ENCODE measurements at places on chromosomes 4 and X.

DNA sequence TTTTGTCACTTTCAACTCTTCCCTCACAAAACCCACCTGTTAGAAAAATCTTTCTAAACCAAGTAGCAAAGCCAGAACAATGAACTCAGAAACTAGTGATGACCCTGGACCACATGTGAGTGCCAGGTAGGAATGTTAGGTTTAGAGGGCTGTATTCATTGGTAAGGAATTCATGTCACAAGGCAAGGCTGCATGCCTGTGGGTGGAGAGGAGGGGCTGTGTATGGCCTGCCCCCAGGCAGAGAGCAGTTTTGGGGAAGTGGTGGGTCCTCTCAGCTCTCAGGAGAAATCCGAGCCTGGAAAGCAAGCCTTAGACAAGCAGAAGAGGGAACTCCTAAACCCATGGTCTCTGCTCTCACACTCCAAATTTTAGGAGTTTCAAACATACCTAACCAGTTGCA is 2.4 kb downstream of the RNF175 start:
- peak; percentile 80 for DNase-seq

GRCh38 chr4:77899607-77900006 is 37.0 kb downstream of the MRPL1 start:
- no peak for DNase-seq

DNA sequence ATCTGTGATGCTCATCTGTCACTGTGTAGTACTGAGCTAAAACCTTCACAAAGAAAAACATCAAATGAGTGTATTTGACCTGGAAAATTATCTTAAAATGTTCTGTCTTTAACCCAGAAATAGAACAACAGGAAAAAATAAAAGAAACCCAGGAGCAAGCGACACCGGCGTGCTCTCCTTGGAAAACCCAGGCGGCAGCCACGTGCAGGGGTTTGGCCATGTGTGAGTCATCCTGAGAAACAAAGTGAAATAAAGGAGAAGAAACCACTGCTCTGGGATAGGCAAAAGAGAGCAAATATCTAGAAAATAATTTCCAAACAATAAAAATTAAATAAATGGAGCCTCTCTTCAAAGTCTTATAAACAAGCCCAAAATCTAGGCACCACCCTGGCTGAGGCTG is 20.0 kb upstream of the TMEM128 start:
- DNase-seq = peak; percentile 65

- DNase-seq = no peak
Observed at GRCh38 chr4:40190019-40190418, 6.8 kb upstream of the RHOH start.

- DNase-seq = no peak
Observed at GRCh38 chr4:184115399-184115798, 102.3 kb downstream of the ENPP6 start.

GRCh38 chr4:28062562-28062961 is 1201.9 kb downstream of the STIM2 start:
- no peak for DNase-seq

DNA sequence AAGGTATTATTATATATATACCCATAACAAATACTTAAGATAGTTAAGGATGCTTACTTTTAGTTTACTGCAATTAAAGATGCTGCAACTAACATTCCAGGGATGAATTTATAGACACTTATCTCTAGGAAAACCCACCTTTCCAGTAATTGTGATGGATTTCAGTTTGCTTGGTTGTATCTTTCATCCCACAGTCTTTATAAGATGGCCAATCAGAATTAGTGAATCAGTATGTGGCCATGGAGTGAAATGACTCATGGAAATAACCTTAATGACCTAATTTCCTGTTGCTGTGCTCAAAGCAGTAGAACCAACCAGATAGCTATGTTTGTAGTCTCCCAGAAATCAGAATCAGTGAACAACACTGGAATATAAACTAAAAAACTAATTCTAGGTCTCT is 26.4 kb downstream of the MOSPD2 start:
- peak; percentile 39 for DNase-seq

GRCh38 chr4:2787230-2788100 is 5.4 kb upstream of the SH3BP2 start:
- DNase-seq = no peak

GRCh38 chrX:151738751-151739150 is 4.2 kb downstream of the CNGA2 start:
- DNase-seq = no peak

DNA sequence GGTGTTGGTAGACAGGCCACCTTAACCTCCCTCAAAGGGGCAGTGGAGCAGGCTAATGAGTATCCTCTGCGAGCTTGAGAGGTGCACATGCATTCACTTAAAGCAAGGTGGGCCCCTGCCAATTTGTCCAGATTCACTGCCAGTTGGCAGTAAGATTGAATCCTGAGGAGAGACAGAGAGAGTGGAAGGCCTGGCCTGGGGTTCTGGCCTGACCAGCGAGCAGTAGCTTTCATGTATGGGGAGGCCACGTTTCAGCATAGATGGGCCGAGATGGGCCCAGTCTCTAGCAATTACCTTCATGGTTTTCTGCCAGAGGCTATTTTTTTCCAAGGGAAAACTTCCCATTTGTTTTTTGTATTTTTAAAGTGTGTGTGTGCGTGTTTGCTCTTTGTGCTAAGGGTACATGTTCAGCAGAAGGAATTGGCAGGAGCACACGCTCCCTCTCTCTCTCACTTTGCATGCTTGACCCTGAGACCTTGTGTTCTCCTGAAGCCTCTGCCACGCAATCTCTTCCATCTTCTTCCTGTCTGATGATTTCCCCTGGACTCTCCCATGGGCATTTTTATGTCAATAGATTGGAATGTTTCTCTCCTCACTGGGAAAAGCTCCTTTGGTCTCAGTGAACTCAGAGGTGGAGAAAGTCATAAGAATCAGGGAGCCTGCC is 215.8 kb upstream of the SFRP2 start:
- peak; percentile 88 for DNase-seq

DNA sequence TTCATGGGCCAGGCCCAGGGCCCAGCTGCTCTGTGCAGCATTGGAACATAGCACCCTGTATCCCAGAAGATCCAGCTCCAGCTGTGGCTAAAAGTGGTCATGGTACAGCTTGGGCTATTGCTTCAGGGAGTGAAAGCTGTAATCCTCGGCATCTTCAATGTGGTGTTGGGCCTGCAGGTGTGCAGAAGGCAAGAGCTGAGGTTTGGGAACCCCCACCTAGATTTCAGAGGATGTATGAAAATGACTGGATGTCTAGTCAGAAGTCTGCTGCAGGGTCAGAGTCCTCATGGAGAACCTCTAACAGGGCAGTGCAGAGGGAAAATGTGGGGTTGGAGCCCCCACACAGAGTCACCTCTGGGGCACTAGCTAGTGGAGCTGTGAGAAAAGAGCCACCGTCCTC is 341.7 kb downstream of the PPP3CA start:
- no peak for DNase-seq

- DNase-seq = no peak
Observed at GRCh38 chr4:116215622-116216021, 869.8 kb downstream of the TRAM1L1 start.

- DNase-seq = no peak
Observed at GRCh38 chr4:3307891-3308575, 15.2 kb downstream of the RGS12 start.

DNA sequence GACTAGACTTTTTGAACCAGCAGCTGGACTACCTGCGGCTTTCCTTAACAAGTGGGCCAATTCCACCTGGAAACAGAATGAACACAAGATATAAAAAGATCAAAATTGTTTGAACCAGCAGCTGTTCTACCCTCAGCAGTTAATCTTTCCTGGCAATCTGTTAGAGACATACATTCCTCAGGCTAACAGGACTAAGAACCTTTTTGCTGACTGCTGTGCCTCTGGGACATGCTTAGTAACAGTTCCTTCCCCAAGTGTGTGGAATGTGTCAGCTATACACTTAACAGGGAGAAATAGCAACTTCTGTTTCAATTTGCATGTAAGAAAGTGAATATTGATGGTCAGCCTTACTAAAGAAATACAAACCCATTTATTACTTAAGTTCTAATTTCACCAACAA is 554.4 kb downstream of the ARAP2 start:
- DNase-seq = no peak

DNA sequence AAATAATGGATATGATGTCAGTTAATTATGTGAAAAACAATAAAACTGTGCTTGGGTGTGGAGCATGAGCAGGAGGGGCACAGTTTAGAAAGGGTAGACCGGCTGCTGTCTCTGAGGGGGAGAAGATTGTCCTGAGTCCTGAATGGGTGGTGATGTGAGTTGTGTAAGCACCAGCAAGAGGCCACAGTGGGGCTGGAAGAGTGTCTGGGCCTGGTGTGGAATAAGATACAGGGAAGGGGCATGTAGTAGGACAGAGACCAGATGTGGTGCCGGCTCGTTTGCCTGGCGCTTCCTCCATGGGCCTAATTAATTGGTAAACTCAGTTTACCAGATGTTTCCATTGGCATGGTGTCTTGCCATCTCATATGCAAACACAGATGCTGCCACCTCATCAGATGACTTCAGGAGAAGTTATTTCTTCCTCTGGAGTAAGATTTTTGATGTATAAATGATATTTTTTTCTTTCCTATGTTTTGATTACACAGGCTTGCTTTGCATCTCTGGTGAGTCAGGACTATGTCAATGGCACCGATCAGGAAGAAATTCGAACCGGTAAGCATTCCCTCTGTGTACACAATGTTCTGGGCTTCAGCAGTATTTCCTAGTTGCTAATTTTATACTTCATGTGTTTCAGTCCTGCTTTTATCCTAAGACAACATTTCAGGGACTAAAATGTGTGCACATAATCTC is 5.1 kb downstream of the MED28 start:
- no peak for DNase-seq

GRCh38 chr4:128512767-128513322 is 225.2 kb upstream of the PGRMC2 start:
- no peak for DNase-seq

DNA sequence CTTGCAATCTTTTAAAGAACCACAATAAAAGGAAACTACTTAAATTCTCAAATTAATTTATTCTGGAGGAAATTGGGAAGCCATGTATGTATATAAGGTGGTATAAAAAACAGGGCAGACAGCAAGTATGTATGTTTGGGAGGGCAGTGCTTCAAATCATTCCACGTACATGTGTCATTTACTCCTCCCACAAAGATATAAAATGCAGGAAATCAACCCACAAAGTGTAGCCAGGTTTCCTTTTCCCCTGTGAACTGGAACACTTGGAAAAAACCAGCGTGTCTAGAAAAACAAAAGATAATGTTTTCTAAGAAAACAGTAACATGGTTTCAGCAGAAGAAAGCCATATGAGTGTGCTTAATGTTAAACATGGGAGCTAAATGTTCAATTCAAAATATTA is 156.7 kb upstream of the FAM47A start:
- DNase-seq = peak; percentile 5

GRCh38 chrX:103073467-103073866 is 9.5 kb upstream of the BEX1 start:
- DNase-seq = peak; percentile 13

DNA sequence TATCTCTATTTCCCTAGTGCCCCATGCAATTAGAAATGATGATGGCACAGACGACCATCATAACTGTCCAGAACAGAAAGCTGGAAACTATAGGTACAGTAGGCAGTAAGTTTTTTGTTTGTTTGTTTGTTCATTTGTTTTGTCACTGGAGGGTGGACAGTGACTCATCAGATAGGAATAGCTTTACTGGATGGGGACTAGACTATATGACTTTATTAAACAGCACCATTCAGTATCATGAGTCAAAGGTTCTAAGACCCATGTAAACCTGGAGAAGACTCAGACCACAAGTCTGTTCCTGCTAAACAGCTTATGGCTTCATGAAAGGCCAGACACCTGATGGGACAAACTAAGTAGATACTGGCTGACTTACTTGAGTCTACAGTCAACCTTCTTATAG is 38.4 kb downstream of the PLAC1 start:
- DNase-seq = no peak

GRCh38 chr4:21290562-21290961 is 590.3 kb downstream of the PACRGL start:
- DNase-seq = no peak

- DNase-seq = no peak
Observed at GRCh38 chr4:20572976-20573375, 127.3 kb upstream of the PACRGL start.

GRCh38 chr4:76949276-76950051 is at the start of gene SEPTIN11:
Gene SEPTIN11 (plus strand): TSS chr4:76949752. CDS start chr4:76949904, 152 bp downstream.
- peak; percentile 98 for DNase-seq

DNA sequence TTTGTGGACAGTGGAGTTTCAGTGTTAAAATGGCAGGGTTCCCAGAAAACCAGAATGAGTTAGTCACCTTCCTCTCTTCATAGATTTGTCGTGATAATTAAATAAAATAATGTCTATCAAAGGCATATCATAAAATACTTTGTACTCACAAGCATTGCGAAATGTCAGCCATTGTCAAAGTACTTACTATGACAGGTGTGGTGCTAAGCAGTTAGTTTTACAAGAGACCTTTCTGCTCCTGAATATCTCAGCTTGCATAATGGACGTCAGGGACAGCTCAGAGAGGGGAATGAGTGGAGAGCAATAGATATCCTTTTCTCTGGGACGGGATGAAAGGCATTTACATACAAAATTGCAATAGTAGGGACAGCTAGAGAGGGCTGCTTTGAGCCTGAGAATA is 560.9 kb downstream of the KCNIP4 start:
- peak; percentile 8 for DNase-seq

GRCh38 chr4:41362621-41363383 is 106.1 kb downstream of the UCHL1 start:
- DNase-seq = peak; percentile 60

GRCh38 chr4:93243262-93243661 is 585.3 kb upstream of the ATOH1 start:
- DNase-seq = no peak

DNA sequence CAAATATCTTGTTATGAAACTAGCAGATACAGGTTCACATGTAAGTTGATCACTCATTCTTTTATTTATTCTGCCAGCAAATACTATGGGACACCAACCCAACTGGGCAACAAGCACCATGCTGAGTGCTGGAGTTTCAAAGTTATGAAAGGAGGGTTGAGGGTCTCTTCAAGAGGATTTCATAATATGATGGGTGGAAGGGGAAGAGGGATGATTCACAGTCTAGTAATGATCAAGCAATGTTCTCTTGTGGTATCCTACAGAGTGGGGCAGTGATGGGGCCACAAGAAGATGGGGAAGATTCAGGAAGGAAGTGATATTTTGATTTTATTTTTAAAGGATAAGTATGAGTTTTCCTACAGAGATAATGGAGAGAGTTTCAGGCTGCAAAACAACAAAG is 46.2 kb upstream of the TXK start:
- no peak for DNase-seq

DNA sequence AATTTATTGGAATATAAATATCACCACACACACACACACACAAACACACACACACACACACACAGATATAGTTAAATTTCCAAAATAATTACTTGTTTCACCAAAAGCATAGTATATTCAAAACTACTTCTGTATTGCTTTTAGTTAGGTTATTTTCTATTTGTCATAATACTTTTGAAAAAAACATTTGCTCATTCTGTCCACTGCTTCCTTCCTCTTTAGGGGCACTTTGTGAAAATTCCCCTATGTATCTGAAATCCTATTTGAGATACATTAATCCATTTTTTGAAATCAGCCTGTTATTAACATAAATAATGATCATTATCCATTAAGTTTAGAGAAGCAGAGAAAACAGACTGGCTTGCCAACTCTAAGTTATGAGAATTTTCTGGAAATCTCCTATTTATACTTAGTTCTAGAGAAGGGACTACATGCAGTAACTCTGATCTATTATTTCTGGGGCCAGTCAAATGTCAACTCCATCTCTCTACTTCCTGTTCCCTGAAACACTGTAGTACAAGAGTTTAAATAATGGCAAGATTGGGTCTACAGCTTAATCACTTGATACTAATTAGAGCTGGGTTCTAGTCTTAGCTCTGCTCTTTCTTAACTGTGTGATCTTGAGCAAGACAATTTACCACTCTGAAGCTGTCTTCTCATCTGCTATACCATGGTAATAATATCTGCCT is 54.4 kb upstream of the GPR174 start:
- DNase-seq = no peak
